ENCODE measurements at places on chromosomes 6 and 20.

GRCh38 chr6:125751334-125751916, 2.0 kb downstream of the HEY2 start:
- DNase-seq: no peak

- no peak for DNase-seq
Observed at GRCh38 chr20:841568-842546, 8.3 kb downstream of the FAM110A start.

DNA sequence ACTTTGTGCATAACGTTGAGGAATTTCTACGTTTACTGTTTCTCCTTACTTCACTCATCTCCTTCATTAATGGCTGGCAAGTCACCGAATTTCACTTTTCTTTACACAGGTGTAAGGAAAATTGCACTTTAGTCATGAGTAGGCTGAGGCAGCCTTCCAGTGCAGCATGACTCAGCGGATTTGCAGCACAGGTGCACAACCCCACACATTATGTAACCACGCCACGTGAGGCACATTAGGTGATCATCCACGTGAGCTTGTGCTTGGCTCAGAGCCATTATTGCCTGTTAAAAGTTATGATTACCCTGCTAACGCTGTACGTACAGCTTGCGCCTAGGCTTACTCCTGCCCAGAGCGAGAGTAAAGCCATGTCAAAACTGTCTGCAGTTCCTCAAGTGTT, 158.8 kb downstream of the NKAIN2 start:
- DNase-seq: no peak

DNA sequence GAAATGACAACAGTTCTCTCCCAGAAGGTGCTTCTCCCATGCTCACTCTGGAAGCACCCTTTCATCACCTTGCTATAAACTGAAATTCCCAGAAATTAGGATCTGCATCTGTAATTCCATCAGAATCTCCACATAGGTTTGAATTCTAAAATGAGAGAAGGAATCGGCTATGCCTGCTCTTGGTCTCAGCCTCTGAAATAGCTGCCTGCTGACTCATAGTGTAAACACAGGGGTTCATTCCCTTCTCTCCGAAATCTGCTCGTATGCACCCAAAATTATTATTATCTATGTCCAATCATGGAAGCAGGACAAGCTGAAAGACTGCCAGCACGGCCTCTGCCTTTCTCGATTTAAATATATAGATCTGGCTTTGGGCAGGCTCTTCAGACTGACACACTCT, 74.6 kb upstream of the TAB2 start:
- DNase-seq: no peak

GRCh38 chr20:4728120-4728760, 6.5 kb downstream of the PRND start:
- no peak for DNase-seq

GRCh38 chr20:38286586-38287531, 17.1 kb upstream of the BPI start:
- DNase-seq: no peak

- DNase-seq: no peak
Observed at GRCh38 chr20:19380211-19380610, 167.8 kb downstream of the SLC24A3 start.

DNA sequence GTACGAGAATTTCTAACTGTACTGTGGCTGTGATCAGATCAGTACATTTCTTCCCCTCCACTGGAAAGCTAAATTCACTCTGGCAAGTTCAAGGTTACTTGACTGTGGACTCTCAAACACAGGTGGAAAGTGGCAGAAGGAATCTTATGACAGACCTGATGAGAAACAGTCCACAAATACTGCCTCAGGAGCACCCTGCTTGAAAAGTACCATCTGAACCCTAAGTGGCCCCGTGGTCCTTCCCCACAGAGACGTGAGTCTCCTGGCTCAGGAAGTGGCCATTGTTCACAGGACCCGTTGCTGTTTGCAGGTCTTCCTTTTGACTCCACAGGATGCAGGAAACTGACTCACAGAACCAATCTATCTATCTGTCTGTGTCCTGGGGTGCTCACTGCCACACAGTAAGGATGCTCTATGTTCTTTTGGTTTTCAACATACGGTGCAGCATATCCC, 47.5 kb upstream of the NHSL1 start:
- no peak for DNase-seq

DNA sequence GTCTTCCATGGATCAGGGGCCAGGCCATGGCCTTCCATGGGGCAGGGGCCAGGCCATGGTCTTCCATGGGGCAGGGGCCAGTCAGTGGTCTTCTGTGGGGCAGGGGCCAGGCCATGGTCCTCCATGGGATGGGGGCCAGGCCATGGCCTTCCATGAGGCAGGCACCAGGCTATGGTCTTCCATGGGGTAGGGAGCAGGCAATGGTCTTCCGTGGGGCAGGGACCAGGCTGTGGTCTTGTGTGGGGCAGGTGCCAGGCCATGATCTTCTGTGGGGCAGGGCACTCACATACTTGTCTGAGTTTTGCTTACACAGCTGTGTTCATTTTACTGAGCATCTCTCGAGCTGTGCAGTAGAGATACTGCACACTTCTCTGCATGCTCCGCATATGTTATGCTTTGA, 57.3 kb upstream of the THBS2 start:
- no peak for DNase-seq

- no peak for DNase-seq
Observed at GRCh38 chr6:51411496-51412125, 592.9 kb downstream of the TFAP2B start.

DNA sequence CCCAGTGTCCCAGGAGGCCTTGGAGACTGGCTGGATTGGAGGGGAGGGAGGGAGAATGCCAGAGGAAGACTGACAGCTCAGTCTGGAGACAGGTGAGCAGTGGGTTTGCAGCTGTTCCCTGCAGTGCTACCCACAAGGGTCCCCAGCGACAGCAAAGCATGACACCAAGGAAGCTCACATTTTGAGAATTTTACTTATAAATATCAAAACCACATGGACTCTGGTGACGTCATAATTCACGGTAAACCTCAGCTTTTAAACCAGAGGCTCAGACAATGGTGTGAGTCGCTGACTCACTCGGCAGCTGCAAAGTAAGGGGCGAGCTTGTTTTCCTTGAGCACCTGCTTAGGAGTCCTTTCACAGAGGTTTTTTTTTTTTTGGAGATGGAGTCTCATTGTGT, 65.2 kb downstream of the THBS2 start:
- DNase-seq: no peak

DNA sequence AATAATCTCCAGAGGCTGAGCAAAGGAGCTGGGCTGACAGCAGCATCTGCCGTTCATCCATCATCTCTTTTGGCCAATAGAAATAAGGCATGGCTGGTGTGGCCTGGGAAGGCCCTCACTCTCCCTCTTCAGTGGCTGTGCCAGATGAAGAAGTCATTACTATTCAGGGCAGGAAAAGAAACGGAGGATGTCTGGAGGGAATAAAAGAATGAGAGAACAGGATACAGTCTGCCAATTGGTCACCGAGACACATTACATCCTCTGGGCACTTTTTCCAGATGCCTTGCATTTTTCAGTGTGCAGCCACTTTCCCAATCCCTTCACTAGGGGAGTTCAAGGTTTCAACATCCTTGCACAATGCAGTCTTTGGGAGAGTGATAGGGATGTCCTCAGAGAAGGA, 32.2 kb upstream of the VGLL2 start:
- DNase-seq: no peak

DNA sequence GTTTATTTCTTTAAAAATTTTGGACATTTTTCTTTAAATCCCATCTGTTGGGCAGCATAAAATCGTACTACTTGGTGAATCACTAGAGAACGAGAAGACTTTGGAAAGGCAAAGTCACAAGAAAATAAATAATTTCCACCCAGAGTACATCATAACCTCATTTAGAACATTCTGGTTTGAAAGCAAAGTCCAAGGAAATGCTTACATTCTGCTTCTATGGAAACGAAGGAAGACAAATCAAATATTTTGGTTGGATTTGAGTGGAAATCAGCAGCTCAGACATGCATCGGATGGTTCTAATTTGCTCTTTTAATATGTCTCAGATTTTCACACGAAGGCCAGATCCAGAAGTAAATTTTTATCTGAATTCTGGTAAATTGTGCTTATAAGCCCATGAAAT, 60.7 kb upstream of the LTV1 start:
- no peak for DNase-seq

DNA sequence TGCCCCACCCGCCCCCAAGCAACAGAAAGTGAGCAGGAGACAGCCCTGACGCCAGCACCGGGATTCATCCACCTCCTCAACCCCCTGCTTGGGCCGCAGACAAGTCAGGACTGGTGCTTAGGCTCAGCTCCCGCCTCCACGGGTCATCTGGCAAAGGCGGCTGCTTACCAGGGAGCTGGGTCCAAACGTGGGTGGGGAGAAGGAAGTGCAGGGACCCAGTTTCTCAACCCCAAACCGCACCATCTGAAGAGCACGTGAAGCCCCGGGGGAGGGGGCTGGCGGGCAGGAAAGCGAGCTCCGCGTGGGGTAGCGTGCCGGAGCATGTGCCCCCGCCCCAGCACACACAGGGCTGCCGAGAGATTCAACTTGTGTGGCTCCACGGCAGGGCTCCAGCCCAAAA, 87.2 kb downstream of the BMP7 start:
- no peak for DNase-seq

DNA sequence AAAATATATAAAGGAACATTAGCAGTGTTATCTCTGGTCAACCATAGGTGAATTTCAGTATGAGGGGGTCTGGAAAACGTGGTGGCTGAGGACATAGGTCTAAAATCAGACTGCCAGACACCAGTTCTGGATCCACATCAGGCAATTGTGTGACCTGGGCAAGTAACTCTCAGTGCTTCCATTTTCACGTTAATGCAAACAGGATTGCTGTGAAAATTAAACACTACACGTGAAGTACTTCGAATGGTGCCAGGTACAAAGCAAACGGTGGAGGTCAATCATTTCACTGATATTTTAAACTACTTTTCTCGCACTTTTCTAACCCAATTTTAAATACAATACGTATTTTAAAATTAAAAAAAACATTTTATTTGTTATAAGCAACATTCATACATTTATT, 315.7 kb downstream of the TRDN start:
- DNase-seq: no peak

GRCh38 chr6:146582857-146583256, 15.9 kb upstream of the ADGB start:
- no peak for DNase-seq

DNA sequence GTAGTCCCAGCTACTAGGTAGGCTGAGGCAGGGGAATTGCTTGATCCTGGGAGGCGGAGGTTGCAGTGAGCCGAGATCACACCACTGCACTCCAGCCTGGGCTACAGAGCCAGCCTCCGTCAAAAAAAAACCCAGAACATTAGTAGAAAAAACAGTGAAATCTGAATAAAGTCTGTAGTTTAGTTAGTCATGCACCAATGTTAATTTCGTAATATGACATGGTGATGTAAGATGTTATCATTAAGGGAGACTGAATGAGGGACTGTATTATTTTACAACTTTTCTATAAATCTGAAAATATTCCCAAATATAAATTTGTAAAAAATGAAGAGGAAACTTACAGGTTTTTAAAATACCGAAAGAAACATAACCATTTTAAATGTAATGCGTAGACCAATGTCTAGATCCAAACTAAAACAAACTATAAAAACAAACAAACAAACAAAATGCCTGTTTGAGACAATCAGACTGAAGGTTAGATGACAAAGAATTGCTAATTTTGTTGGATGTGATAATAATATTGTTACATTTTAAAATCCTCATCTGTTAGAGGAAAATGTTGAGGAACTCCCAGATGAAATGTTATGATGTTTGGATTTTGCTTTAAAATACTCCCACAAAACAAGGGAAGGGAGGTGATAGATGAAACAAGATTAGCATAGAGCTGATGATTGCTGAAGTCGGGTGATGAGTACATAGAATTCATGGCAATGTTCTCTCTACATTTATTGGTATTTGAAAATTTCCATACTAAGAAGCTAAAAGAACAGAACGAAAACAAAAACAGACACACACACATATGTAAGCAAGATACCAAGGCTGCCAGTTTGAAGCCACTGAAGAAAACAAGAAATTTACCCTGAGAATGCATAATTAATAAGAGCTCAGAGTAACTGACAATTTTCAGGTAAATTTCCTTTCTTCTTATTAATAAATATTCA, 1.8 kb downstream of the GSTA4 start:
- no peak for DNase-seq

- no peak for DNase-seq
Observed at GRCh38 chr6:36906539-36907325, 21.0 kb downstream of the C6orf89 start.

DNA sequence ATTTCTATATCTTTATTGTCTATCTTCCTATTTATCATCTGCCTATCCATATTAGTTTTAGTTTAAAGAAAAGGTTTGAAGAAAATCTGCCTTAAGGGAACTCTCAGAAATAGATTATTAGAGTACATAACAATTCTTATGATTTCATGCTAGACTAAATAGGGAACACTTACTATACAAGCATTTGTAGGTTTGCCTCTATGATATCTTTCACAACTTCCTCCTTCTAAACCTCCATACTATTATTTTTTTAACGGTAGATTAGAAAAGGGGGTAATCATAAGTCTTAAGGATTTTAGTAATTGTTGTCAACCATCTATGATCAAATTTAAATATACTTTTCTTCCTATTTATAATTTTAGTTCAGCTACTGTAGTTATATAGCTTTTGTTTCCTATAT, 11.6 kb upstream of the DSE start:
- DNase-seq: no peak

- DNase-seq: no peak
Observed at GRCh38 chr20:50301165-50301564, 110.5 kb downstream of the CEBPB start.

- no peak for DNase-seq
Observed at GRCh38 chr6:17703256-17703694, 3.5 kb downstream of the NUP153 start.

DNA sequence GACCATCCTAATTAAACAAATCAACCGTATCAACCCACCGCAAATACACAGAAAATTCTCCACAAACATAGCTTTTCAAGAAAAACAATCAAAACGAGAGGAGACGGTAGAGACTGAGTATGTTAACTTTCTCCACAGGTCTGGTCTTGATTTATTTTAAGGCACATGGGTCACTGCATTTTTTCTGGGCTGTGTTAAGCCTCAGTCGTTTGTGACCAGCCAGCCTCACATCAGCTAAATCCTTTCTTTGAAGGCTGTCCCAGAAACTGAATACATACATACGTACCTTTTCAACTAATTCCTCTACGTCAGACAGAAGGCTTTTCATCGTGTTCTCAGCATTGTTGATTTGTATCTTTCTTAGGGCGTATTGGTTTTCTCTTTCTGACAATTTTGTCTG, 69.4 kb downstream of the LAMA4 start:
- no peak for DNase-seq

GRCh38 chr6:42644211-42644610, 78.2 kb downstream of the PRPH2 start:
- no peak for DNase-seq

DNA sequence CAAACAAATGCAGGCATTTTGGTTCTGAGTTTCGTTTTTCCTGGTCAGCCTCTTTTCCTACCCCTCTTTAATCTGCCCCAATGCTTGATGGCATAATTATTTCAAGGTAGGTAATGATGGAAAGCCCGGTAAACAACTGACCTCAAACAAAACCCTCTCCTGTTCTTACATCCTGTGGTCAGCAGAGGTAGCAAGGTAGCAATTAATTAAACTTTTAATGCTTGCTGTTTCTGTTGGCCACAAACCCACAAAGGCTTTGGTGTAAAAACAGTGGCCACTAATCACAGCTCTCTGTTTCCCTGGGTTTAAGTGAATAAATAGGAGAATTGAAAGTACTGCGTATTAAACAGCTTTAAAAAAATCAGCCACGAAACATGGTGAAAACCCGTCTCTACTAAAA, 261.5 kb upstream of the SOX4 start:
- no peak for DNase-seq
